ENCODE measurements at places on chromosomes 4 and X. TPM values are rescaled to one million over a fixed set of nuclear protein-coding genes. Genes with fewer than 3 reads are reported as not detected.

DNA sequence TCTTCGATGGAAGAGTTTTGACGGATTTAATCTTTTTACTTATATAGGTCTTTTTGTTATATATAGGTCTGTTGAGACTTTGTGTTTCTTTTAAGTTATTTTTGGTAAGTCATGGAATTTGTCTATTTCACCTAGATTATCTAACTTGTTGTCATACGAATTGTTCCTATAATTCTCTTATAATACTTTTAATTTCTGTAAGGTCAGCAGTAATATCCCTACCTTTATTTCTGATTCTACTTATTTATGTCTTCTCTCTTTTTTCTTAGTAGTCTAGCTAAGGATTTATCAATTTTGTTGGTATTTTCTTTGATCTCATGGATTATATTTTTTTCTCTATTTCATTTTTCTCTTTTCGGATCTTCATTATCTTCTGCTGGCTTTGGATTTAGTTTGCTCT, 11.6 kb downstream of the SAP30 start:
- no peak for DNase-seq
- H3K4me3 ChIP-seq, result no peak overlapping the region
- H3K27me3 ChIP-seq, result no peaks in the 10 kb centered on the region

DNA sequence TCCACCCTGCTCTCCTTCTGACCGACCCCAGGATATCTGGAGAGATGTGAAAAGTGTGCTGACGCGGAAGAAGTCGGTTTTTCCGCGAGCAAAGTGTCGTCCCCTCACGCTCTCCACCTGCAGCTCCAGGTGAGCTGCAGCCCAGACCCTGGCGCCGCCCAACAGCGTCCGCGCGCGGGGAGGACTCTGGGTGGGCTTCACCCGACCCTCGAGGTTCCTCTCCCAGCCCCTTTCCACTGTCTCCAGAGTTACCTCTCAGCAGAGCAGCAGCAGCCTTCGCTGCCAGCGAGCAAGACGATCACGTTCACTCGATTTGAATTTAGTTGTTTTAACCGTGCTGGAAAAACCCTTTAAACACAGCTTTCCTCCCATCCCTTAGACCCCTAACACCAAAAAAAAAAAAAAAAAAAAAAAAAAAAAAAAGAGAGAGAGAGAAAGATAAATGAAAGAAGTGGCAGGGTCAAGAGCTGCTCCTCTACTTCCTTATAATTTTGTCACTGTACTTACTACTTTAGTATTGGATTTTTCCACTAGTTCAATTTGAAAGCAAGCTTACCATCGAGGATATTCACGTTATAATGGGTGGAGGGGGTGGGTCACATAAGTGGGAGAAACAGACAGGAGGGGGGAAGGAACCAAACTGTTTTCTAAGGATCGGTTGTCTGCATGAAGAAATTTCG, 758 bp upstream of the NR3C2 start:
- H3K27me3 ChIP-seq, result no peaks in the 10 kb centered on the region
- H3K4me1 ChIP-seq, result peaks cover 10% of the 10 kb centered on the region
- peak overlapping the region; percentile 78 for H3K27ac ChIP-seq
- H3K4me3 ChIP-seq, result peak overlapping the region; percentile 68

DNA sequence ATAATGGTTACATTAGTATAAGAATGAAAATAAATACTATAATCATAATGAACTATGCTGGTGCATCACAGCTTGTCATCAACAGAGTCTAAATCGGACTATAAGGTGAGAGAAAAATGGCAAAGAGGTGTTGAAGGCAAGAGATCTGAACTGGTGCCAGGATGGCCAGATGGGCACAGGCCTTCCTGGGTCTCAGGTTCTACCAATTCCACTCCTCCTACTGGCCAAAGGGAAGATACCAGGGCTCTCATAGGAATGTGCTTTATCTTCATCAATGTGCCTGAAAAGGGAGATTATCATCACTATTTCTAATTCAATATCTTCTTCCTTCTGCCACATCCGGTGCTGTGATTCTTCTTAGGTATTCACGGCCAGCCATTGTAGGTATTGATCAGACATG, 107.6 kb downstream of the GASK1B start:
- no peak overlapping the region for H3K27ac ChIP-seq
- DNase-seq, result no peak
- H3K4me1 ChIP-seq, result no peaks in the 10 kb centered on the region
- H3K4me3 ChIP-seq, result no peak overlapping the region
- H3K36me3 ChIP-seq, result no peaks in the 10 kb centered on the region

- no peak overlapping the region for H3K27ac ChIP-seq
- no peaks in the 10 kb centered on the region for H3K36me3 ChIP-seq
- no peaks in the 10 kb centered on the region for H3K4me1 ChIP-seq
- H3K27me3 ChIP-seq, result no peaks in the 10 kb centered on the region
- no peak for DNase-seq
Observed at GRCh38 chr4:155908187-155909139, 5.0 kb downstream of the TDO2 start.

DNA sequence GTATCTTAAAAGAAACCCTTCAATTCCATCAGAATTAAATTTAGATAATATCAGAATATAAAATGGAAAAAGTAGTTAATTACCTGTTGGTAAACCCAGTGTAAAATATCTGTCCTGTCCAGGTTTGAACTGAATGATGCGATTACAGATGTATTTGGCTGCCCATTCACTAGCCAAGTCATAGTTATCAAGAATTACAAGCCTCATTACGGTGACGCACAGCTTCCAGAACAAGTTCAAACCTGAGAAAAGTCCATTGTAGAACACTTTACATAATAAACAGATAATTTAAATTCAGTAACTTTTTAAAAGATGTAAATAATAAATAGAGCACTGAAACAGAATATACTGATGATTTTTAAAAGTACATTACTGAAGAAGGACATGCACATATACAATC, 4.4 kb downstream of the GNPDA2 start:
- peaks cover 9% of the 10 kb centered on the region for H3K4me1 ChIP-seq
- H3K27me3 ChIP-seq, result no peaks in the 10 kb centered on the region
- no peak for DNase-seq
- no peaks in the 10 kb centered on the region for H3K36me3 ChIP-seq
- H3K27ac ChIP-seq, result no peak overlapping the region
- no peak overlapping the region for H3K4me3 ChIP-seq

GRCh38 chr4:45004847-45005565, 278.6 kb upstream of the GNPDA2 start:
- H3K27ac ChIP-seq, result no peak overlapping the region
- no peaks in the 10 kb centered on the region for H3K4me1 ChIP-seq
- no peak overlapping the region for H3K4me3 ChIP-seq
- no peak for DNase-seq
- no peaks in the 10 kb centered on the region for H3K27me3 ChIP-seq

DNA sequence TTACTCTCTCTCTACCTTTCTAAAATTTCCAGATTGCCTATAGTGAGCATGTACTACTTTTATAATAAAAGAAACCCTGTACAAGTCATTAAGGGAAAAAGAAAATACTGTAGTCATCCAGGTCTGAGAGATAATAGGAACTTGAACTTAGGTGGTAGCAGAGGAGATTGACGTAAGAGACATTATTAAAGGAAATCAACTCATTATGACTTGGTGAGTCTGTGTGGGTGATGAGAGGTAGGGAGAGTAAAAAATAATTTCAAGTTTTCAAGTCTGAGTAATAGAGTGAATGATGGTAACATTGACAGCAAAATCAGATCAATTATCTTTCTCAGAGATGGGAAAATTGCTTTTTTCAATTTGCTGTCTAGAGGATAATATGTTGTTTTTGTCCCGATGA, 44.0 kb upstream of the ZCCHC12 start:
- H3K4me1 ChIP-seq, result no peaks in the 10 kb centered on the region
- H3K36me3 ChIP-seq, result no peaks in the 10 kb centered on the region
- no peak overlapping the region for H3K4me3 ChIP-seq
- H3K27me3 ChIP-seq, result no peaks in the 10 kb centered on the region

GRCh38 chrX:40104985-40105834, 7.5 kb upstream of the BCOR start:
- H3K27me3 ChIP-seq, result no peaks in the 10 kb centered on the region
- H3K4me1 ChIP-seq, result peaks cover 45% of the 10 kb centered on the region
- peak; percentile 50 for DNase-seq
- no peaks in the 10 kb centered on the region for H3K36me3 ChIP-seq
- no peak overlapping the region for H3K4me3 ChIP-seq

DNA sequence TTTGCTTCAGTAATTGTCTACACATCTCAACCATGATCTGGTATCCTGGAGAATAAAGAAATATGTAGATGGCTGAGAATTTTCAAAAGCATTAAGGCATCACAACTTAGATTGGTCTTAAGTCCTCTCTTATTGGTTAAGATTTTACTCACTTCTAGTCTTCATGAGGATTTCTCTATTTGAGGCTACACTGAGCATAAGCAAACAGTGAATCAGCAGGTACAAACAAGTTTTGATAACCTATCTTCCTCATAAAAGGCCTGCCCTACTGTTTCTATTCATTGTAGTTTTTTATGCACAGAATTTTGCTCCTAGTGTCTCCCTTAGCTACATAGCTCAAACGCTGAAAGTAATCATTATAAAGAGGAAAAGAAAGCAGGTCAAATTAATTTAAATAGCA, 460.7 kb upstream of the RPS6KA3 start:
- no peaks in the 10 kb centered on the region for H3K27me3 ChIP-seq
- no peak overlapping the region for H3K27ac ChIP-seq
- H3K4me3 ChIP-seq, result no peak overlapping the region

- no peak overlapping the region for H3K4me3 ChIP-seq
- DNase-seq, result no peak
- no peaks in the 10 kb centered on the region for H3K4me1 ChIP-seq
Observed at GRCh38 chr4:94548571-94548970, 96.8 kb downstream of the PDLIM5 start.

DNA sequence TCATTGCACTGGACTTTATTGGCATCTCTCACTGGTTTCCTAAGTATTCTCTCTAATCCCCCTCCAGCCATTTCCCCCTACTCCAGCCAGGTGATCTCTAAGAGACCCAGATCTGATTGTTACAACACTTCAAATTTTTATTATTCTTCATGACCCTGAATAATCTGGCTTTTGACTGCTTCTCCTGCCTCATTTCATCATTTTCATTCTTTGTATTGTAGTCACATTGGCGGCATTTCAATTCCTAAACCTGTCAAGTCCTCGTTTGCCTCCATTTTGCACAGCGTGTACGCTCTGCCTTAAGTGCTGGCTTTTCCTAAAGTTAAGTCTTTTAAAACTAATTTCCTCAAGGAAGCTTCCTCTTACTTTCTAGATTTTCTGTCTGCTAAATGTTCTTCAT, 31.6 kb downstream of the UBE2K start:
- no peak for DNase-seq
- no peaks in the 10 kb centered on the region for H3K27me3 ChIP-seq
- peaks cover 11% of the 10 kb centered on the region for H3K4me1 ChIP-seq
- no peaks in the 10 kb centered on the region for H3K36me3 ChIP-seq
- H3K27ac ChIP-seq, result no peak overlapping the region

- H3K27ac ChIP-seq, result peak overlapping the region; percentile 7
- H3K36me3 ChIP-seq, result no peaks in the 10 kb centered on the region
Observed at GRCh38 chrX:46754586-46755061, 4.3 kb downstream of the SLC9A7 start.

DNA sequence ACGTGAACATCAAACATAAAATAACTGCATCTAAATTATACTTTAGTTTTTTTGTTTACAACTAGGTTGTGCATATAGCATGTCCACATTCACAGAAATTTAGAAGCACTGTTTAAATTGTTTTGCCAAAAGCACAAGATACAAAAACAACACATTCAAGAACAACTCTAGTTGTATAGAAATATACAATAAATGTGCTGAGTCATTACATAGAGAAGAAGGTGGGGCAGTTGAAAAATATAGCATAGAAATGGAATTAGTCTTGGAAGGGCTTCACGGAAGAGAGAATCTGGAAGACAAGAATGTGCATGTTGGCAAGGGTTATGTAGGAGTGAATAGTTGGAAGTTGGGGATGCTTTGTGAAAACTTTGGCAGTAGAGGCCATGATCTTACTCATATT, 239.0 kb upstream of the GLRA2 start:
- no peaks in the 10 kb centered on the region for H3K27me3 ChIP-seq
- H3K4me1 ChIP-seq, result no peaks in the 10 kb centered on the region
- H3K27ac ChIP-seq, result no peak overlapping the region

DNA sequence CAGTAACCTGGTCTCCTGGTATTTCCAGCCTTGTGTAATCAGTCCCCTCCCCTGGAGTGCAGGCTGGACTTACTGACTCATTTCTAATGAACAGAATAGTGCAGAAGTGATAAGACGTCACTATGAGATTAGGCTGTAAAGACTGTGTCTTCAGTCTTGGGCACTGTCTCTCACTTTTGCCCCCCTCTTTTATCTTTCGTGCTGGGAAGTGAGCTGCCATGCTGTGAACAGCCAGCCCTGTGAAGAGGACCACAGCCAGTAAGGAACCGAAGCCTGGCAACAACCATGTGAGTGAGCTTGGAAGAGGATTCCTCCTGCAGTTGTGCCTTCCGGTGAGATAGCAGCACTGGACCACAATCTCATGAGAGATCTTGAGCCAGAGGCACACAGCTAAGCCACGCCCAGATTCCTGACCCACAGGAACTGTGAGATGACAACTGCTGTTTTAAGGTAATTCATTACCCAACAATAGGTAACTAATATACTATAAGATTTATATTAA, 67.5 kb upstream of the GPR34 start:
- DNase-seq, result no peak
- no peaks in the 10 kb centered on the region for H3K36me3 ChIP-seq
- H3K27ac ChIP-seq, result no peak overlapping the region
- no peaks in the 10 kb centered on the region for H3K4me1 ChIP-seq
- no peak overlapping the region for H3K4me3 ChIP-seq

GRCh38 chr4:10584042-10584441, 100.5 kb downstream of the CLNK start:
- H3K36me3 ChIP-seq, result no peaks in the 10 kb centered on the region
- H3K4me3 ChIP-seq, result no peak overlapping the region
- DNase-seq, result peak; percentile 8
- H3K27ac ChIP-seq, result no peak overlapping the region

GRCh38 chr4:2714918-2715317, 41.2 kb downstream of the TNIP2 start:
- H3K36me3 ChIP-seq, result peaks cover 14% of the 10 kb centered on the region
- peak overlapping the region; percentile 88 for H3K27ac ChIP-seq
- no peaks in the 10 kb centered on the region for H3K27me3 ChIP-seq
- H3K4me1 ChIP-seq, result peaks cover 43% of the 10 kb centered on the region
- no peak overlapping the region for H3K4me3 ChIP-seq

GRCh38 chrX:40081679-40082068, 16.1 kb downstream of the BCOR start:
- H3K36me3 ChIP-seq, result no peaks in the 10 kb centered on the region
- DNase-seq, result peak; percentile 59
- no peaks in the 10 kb centered on the region for H3K27me3 ChIP-seq
- no peak overlapping the region for H3K27ac ChIP-seq

SSX3 gene
- not detected for total RNA-seq

RPGR gene
- 22.6 TPM for total RNA-seq

BMPR1B gene
- total RNA-seq, result 0.89 TPM

MAGEA2 gene
- not detected for total RNA-seq

MUC7 gene
- not detected for total RNA-seq

KDR gene
- total RNA-seq, result 128 TPM
